Endodermal cell (in vitro differentiated cells): ENCODE measurements at places on chromosomes 7 and 10.

GRCh38 chr10:34244756-34245484 lies 570.2 kb downstream of the PARD3 start:
- H3K27ac ChIP-seq, result no peak overlapping the region
- no peak overlapping the region for H3K4me3 ChIP-seq
- H3K27me3 ChIP-seq, result no peaks in the 10 kb centered on the region
- DNase-seq, result no peak
- H3K4me1 ChIP-seq, result no peaks in the 10 kb centered on the region
- H3K36me3 ChIP-seq, result no peaks in the 10 kb centered on the region

DNA sequence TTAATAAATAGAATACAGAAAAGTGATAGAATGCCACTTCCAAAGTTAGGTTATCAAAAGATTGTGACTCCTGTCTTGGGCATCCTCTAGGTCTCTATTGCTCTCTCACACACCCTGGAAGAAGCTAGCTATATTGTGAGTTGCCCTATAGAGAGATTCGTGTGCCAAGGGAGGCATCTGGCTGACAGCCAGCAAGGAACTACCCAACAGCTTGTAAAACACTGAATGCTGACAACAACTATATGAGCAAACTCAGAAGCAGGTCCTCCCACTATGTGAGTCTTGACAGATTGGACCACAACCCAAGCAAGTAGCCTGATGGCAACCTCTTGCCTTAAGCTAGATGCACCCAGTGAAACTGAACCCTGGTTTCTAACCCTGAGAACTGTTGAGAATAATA lies 55.7 kb upstream of the CDK14 start:
- DNase-seq, result no peak
- H3K4me1 ChIP-seq, result no peaks in the 10 kb centered on the region
- H3K4me3 ChIP-seq, result no peak overlapping the region

GRCh38 chr10:89952325-89952724 lies 250.9 kb downstream of the KIF20B start:
- no peak for DNase-seq
- H3K4me3 ChIP-seq, result no peak overlapping the region
- no peaks in the 10 kb centered on the region for H3K36me3 ChIP-seq
- no peak overlapping the region for H3K27ac ChIP-seq

DNA sequence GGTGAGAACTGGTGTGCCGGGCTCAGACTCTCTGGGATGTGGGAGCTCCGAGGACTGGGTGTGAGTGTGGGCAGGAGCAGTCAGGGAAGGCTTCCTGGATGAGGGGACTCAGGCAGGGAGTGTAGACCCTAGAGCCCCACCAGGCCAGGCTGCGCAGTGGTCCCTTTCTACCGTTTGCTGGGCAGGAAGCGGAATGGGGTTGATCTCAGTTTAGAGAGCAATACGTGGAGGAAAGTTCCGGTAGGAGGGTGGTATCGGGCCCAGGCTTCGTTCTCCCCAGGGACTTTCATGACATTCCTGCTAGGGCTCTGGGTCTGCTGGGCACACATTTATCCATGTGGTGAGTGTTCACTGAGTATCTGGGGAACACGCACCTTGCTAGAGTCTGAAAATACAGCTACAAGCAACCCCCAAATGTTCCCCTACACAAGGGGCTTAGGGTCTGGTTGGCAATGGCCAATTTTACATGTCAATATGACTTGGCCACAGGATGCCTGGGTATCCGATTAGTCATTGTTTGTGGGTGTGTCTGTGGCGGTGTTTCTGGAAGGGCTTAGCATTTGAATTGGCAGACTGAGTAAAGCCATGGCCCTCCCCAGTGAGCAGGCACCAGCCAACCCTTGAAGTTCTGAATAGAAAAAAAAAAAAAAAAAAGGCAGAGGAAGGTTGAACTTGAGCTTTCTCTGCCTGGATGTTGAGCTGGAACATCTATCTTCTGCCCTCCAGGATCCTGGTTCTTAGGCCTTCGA lies 20.8 kb downstream of the GHRHR start:
- peaks cover 6% of the 10 kb centered on the region for H3K27me3 ChIP-seq
- DNase-seq, result peak; percentile 87
- no peak overlapping the region for H3K27ac ChIP-seq
- no peaks in the 10 kb centered on the region for H3K36me3 ChIP-seq
- no peak overlapping the region for H3K4me3 ChIP-seq
- no peaks in the 10 kb centered on the region for H3K4me1 ChIP-seq

GRCh38 chr7:30181736-30182522 lies 47.1 kb downstream of the MTURN start:
- H3K36me3 ChIP-seq, result no peaks in the 10 kb centered on the region
- no peak for DNase-seq
- no peaks in the 10 kb centered on the region for H3K27me3 ChIP-seq
- no peaks in the 10 kb centered on the region for H3K4me1 ChIP-seq
- no peak overlapping the region for H3K27ac ChIP-seq
- no peak overlapping the region for H3K4me3 ChIP-seq

DNA sequence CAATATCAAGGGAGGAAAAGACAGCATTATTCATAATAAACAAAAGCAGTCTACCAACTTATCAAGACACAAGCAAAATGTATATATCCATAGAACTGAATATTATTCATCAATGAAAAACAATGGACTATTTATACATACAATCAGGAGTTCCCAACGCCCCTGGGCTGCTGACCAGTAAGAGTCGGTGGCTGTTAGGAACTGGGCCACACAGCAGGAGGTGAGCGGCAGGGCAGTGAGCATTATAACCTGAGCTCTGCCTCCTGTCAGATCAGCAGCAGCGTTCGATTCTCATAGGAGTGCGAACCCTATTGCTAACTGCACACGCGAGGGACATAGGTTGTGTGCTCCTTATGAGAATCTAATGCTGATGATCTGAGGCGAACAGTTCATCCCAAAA lies 71.7 kb upstream of the GPR22 start:
- peaks cover 4% of the 10 kb centered on the region for H3K36me3 ChIP-seq
- no peaks in the 10 kb centered on the region for H3K27me3 ChIP-seq
- DNase-seq, result no peak
- peaks cover 8% of the 10 kb centered on the region for H3K4me1 ChIP-seq
- H3K27ac ChIP-seq, result no peak overlapping the region
- no peak overlapping the region for H3K4me3 ChIP-seq

DNA sequence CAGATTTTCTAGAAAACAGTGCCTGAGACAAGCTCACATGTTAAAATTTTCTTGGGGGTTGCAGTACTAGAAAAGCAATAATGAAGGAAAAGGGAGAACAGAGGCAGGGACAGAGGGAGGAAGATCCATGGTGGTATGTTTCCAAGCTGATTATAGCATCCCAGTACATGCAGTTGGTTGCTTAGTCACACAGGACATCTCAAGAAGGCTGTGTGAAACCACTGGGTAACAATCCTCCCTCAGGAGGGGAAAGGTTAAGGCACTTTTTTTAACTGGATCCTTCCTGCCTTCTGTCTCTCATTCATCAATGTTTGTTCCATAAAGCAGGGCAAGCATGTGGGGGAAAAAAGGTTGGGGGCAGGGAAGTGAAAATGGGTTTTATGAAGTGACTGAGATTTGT lies 6.1 kb upstream of the IMMP2L start:
- no peaks in the 10 kb centered on the region for H3K36me3 ChIP-seq
- H3K27me3 ChIP-seq, result no peaks in the 10 kb centered on the region
- no peak overlapping the region for H3K4me3 ChIP-seq
- no peaks in the 10 kb centered on the region for H3K4me1 ChIP-seq
- no peak for DNase-seq

- DNase-seq, result no peak
- peak overlapping the region; percentile 98 for H3K4me3 ChIP-seq
- H3K4me1 ChIP-seq, result peaks cover 6% of the 10 kb centered on the region
- H3K27ac ChIP-seq, result no peak overlapping the region
These were observed 14.0 kb downstream of the MYOZ1 start for GRCh38 chr10:73627300-73627699.

DNA sequence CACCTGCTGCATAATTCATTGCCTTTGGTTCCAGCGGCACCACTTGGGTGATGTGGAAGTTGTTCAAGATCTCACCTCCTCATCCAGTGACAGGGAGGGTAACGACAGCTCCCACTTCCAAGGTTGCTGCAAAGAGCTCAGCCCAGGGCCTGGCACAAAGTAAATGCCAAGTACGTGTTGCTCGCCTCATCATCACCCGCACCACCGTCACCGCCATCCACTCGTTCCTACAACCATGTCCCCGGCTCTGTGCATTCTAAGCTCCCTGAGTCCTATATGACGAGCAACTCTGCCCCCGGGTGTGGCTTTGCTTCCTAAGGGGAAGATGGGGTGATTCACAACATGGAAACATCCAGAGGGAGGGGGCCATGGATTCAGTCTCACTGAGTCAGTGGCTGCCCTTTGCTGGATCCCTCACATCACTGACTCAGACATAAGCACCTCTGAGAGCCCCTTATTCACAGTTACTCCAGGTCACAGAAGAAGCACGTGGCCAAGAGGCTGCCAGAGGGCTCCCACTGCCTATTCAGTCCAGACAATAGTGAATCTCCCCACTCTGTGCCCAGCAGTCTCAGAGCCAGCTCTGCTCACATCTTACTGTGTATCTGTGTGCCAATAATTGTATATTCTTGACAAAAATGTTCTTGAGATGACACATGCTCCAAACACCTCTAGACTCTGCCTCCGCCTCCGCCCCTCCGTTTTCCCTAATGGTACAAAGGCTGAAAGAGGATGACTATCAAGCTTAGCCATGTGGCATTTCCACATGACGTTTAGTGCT lies 159.1 kb downstream of the GFRA1 start:
- H3K4me3 ChIP-seq, result no peak overlapping the region
- DNase-seq, result no peak
- H3K4me1 ChIP-seq, result no peaks in the 10 kb centered on the region
- H3K36me3 ChIP-seq, result no peaks in the 10 kb centered on the region
- no peaks in the 10 kb centered on the region for H3K27me3 ChIP-seq

GRCh38 chr10:86782701-86783418 lies 26.4 kb downstream of the BMPR1A start:
- no peak overlapping the region for H3K27ac ChIP-seq
- H3K4me1 ChIP-seq, result no peaks in the 10 kb centered on the region
- H3K4me3 ChIP-seq, result no peak overlapping the region
- H3K36me3 ChIP-seq, result peaks cover 18% of the 10 kb centered on the region
- no peaks in the 10 kb centered on the region for H3K27me3 ChIP-seq
- no peak for DNase-seq

DNA sequence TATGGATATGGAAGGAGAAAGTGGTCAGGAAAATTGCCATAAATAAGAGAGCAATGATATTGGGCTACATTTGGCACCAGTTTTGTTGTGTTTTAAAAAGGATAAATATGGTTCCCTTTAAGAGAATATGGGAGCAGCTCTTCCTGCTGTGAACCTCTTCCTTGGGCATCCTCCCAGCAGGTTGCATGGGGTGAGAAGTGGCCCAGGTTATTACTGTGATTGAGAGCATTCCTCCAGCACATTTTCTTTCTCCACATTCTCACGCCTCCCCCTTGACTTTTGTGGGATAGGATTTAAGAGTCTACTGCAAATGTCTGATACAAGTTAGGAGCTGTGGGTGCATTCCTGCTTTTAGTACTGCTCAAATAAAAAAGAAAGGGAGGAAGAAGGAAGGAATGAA lies 214.8 kb downstream of the POU6F2 start:
- peak; percentile 82 for DNase-seq
- no peaks in the 10 kb centered on the region for H3K4me1 ChIP-seq
- H3K27ac ChIP-seq, result no peak overlapping the region
- H3K36me3 ChIP-seq, result no peaks in the 10 kb centered on the region

- H3K27ac ChIP-seq, result no peak overlapping the region
- DNase-seq, result no peak
- no peaks in the 10 kb centered on the region for H3K27me3 ChIP-seq
- H3K4me1 ChIP-seq, result no peaks in the 10 kb centered on the region
These were observed 30.1 kb downstream of the NUDCD3 start for GRCh38 chr7:44460325-44460724.

DNA sequence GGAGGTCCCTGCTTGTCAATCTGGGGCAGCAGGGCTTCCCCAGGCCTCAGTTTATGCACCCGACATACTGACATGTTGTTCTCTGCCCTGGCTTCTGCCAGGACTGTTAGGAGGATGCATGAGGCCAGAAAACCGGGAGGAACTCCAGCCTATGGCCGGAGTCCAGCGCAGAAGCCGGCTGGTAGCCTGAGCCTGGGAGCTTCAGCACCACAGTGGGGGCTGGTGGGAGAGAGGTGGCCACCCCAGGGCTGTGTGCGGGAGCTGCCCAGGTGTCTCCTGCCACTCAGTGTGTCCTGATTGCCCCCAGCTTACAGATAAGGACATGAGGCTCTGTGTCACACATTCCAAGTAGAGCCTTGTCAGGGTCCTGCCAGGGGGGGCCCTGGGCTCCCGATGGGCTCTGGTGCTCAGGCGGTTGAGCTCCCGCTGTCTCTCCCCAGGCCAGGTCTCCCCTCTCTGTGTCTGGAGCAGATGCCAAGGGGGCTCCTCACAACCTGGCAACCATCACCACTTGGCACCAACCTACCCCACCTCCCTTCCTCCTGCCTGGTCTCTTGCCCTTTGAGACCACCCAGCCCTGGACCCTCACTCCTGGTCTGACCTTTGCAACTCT lies 32.3 kb downstream of the PPIF start:
- H3K36me3 ChIP-seq, result no peaks in the 10 kb centered on the region
- no peak overlapping the region for H3K27ac ChIP-seq
- H3K27me3 ChIP-seq, result no peaks in the 10 kb centered on the region
- no peak overlapping the region for H3K4me3 ChIP-seq
- H3K4me1 ChIP-seq, result peaks cover 3% of the 10 kb centered on the region

- H3K36me3 ChIP-seq, result no peaks in the 10 kb centered on the region
- H3K27ac ChIP-seq, result no peak overlapping the region
- no peak overlapping the region for H3K4me3 ChIP-seq
- no peaks in the 10 kb centered on the region for H3K27me3 ChIP-seq
These were observed 152.4 kb downstream of the GATA3 start for GRCh38 chr10:8206882-8207281.

DNA sequence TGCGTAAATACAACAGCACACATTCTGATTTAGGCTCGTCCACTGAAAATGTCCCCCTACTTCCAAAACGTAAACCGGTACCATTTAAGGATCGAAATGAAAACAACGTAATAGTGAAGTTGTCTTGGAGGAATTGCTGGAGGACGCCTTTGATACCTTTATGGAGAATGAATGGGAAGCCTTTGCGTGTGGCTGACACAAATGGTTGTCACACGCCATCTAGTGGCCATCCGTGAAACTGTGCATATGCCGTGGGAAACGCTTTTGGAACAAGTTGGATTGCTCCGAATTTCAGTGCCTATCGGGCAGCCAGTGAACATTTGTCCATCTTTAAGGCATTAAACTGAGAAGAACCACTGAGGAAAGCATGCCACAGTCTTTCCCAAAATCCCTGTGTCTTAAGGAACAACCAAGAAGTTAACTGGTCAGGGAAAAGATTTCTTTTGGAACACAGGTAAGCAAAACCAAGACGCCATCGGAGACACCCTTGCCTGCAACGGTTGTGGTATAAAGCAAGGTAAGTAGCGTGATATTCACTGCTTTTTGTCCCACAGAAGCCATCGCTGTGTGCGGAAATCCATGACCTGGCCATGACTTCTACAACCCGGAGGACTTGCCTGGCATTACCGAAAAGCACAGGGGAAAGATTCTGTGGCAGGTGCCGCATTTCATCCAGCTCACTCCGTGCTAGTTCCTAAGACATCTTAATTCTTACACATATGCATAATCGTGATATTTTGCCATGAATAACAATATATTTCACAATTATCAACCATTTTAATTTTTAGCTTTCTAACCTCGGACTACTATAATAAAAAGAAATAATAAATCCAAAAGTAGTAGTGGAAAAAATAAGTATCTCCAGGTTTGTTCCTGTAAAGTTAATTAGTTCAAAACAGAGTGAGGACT lies 100.6 kb downstream of the FAM204A start:
- no peak overlapping the region for H3K27ac ChIP-seq
- no peak overlapping the region for H3K4me3 ChIP-seq
- peak; percentile 94 for DNase-seq
- H3K27me3 ChIP-seq, result peaks cover 78% of the 10 kb centered on the region
- H3K4me1 ChIP-seq, result no peaks in the 10 kb centered on the region
- no peaks in the 10 kb centered on the region for H3K36me3 ChIP-seq

- peak overlapping the region; percentile 94 for H3K4me3 ChIP-seq
- no peaks in the 10 kb centered on the region for H3K4me1 ChIP-seq
- H3K36me3 ChIP-seq, result peaks cover 13% of the 10 kb centered on the region
- H3K27me3 ChIP-seq, result no peaks in the 10 kb centered on the region
- DNase-seq, result peak; percentile 74
These were observed 729 bp downstream of the DNAJB6 start for GRCh38 chr7:157337316-157338149.
